NCI-H774 (cell line): ENCODE measurements at places on chromosomes 6 and 20.

GRCh38 chr6:101443315-101443714 is 49.8 kb downstream of the GRIK2 start:
- DNase-seq = no peak

GRCh38 chr20:44186201-44186600 is 787 bp downstream of the JPH2 start:
- no peak for DNase-seq

DNA sequence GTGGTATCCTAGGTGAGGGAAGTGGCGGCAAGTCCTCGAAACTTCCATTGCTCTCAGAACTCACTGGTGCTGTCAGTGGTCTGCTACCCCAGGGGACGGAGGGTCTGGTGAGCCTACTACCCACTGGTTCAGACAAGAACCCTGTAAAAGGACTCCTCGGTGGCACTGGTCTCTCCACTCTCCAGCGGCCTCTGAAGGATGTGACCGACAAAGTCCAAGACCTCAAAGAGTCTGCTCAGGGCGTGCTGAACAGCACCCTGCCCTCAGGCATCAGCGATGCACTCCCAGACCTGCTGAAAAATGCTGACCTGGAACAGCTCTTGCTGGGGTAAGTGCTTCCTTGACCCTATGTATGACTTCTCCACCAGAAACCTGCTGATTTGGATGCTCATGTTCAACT is 51.8 kb downstream of the CDK5RAP1 start:
- no peak for DNase-seq

DNA sequence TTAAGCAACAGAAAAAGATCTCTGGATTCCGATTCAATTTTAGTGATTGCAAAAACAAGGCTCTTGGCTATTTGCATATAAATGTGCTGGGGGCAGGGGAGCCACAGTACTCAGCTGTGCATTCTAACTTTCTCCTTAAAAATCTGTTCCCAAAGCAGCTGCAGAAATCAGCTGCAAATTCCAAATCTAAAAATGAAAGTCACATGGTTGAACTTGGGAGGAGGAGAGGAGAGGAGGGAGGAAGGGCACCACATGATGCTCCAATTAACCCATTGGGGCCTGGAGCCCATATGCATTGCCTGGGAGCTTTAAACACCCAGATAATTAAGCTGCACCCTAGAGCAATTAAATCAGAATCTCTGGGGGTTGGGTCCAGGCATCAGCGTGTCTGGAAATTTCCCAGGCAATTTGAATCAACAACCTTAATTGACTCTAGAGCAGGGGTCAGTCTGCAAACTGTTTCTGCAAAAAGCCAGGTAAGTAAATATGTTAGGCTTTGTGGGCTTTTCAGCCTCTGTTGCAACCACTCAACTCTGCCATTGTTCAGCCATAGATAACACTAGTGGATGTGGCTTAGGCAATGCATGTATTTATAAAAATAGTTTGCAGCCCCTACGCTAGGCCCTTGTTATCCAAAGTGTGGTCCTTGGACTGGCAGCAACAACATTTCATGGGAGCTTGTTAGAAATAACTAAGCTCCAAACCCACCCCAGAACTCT is 508.1 kb downstream of the KIF16B start:
- DNase-seq = no peak

GRCh38 chr6:130713144-130713543 is 114.1 kb upstream of the SMLR1 start:
- DNase-seq = no peak

GRCh38 chr6:126094411-126094810 is 108.1 kb downstream of the TRMT11 start:
- no peak for DNase-seq
